Stimulated activated naive CD8-positive, alpha-beta T cell treated with anti-CD3 and anti-CD28 coated beads, Interleukin-15, Interleukin-2, amounts not matched to agents 100 U/mL and 50 U/mL, for 24 hours (primary cell): ENCODE measurements at places on chromosomes 7 and 10.

DNA sequence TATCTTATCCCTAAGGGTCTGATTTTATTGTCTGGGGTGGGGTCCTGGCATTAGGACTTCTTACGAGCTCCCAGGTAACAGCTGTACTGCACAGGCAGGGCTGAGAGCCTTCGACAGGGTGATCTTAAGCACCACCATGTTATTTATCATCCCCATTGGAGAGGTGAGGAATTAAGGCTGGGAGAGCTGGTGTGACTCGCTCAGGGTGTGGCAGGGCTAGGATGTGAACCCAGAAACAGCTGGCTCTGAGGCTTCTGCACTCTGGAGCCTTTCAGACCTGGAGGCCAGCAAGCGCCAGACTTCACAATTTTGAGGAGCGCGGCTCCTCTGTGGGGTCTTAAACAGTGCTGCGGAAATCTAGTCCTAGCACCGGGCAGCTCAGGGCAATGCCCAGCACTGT lies 27.4 kb upstream of the NDST2 start:
- no peak for DNase-seq

- no peak for DNase-seq
Observed at GRCh38 chr10:15325243-15325943, 45.7 kb downstream of the FAM171A1 start.

DNA sequence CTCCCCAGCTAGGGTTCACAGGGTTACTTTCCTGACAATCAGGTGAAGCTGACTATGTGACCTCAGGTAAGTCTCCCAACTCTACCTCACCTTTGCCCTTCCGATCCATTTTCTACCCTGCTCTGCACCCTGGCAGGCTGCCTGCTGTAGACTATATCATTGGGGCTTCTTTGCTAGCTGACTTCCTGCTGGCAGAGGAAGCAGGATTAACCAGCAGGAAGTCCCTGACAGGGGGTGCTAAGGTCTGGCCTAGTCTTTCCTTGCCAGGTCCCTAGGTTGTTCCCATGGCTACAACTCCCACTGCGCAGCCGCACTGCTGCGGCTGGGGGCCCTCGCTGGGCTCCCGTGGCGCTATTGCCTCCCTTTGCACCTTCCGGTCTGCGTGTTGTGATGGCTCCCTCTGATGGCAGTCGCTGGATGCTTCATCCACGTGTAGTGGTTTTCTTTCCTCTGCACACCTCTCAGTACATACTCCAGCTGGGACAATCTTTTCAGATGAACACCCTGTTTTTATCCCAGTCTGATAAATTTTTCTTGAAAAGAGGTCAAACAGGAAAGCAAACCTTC lies 365.9 kb downstream of the REEP3 start:
- no peak for DNase-seq

DNA sequence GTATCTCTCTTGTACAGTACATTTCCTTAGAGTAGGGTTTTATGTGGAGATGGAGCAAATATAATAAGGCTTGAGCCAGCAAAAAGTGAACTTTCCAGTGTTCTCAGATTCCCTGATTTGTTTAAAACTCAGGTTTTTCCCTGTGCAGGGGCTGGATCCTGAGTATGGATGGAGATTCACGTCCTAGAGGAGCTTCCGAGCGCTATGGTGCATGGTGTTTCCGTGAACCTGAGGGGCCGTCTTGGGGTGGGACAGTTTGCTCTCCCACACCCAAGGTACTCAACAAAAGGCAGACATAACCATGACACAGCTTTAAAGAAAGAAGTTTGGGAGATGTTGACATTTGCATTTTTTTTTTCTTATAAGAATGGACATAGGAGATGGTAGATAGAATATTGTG lies 122.5 kb downstream of the SEC23IP start:
- DNase-seq, result no peak

DNA sequence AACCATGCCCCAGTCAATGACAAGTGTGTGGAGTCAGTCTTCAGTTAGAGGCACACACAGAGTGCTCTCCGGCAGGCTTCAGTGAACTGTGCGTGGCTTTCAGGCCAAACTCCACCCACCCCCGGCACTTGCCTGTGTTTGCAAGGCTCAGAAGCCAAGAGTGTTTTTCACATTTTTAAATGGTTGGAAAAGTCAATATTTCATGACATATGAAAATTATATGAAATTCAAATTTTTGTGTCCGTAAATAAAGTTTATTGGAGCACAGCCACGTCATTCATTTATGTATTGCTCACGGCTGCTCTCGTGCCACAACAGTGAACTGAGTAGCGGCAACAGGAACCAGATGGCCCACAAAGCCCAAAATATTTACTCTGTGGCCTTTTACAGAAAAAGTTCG lies 104.7 kb downstream of the SFMBT2 start:
- DNase-seq, result no peak

DNA sequence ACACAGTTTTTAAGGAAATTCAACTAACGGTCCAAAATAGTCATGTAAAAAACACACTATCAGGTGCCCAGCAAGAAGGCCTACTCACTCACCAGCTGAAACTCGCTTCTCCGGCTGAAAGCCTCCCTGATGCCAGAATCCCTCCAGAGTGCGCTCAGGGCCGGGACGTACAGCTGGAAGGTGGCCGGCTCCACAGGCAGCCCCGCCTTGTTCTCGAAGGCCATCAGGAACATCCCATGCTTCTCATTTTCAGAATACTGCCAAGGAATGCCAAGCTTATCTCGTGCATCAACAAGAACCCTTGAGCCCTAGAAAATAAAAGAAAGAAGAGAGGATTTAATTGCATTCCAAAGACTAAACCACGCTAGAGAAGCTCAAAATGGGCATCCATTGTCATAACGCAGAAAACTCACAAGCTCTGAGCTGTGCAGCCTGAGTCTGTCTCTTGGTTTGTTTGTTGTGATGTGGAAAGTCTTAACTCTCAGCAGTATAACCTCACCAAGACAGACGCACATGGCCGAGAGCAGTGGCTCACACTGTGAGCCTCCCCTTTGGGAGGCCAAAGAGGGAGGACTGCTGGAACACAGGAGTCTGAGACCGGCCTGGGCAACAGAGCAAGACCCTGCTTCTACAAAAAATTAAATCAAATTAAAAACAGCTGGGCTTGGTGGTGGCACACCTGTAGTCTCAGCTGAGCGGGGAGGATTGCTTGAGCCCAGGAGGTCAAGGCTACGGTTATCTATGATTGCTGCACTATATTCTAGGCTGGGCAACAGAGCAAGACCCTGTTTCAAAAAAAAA lies 49.1 kb downstream of the GNA12 start:
- no peak for DNase-seq

GRCh38 chr10:28281726-28282315 lies 21.0 kb downstream of the MPP7 start:
- DNase-seq, result no peak

DNA sequence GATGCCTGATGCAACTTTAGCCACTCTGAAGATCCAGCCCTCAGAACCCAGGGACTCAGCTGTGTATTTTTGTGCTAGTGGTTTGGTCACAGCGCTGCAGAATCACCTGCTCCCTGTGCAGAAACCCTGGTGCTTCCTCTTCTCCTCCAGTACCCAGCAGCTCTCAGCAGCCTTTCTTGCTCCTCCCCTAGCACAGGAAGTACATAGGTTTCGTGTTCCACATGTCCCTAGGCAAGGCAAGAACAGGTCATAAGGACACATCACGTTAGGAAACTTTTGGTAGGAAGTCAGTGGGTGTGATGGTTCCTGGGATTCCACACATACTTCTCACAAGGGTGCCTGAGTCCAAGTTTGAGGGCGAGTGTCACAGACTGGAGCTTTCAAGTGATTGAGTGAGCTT lies 167.9 kb upstream of the PRSS1 start:
- DNase-seq, result peak; percentile 27

- DNase-seq, result no peak
Observed at GRCh38 chr7:151168787-151169162, 1.3 kb upstream of the GBX1 start.
